ENCODE measurements at places on chromosomes 5 and 9.

DNA sequence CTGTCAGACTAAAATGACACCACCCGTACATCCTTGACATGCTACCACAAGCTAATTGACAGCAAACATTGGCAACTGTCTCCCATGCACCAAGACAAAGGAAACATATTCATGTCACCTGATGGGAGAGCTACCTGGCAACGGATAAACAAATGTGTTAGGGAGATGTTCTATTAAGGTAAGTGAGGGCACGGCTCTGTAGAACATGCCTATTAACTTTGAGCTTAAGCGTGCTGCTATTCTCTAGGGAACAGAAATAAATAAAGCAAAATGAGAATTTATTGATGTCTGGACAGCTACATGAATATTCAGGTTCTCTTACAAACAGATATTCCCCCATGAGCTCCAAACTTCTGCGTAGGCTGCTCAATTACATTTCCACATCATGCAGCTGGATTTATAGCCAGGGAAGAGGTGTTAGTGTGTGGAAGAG lies 361.4 kb upstream of the RFX3 start:
- no peak overlapping the region for H3K4me3 ChIP-seq
- H3K36me3 ChIP-seq: no peaks in the 10 kb centered on the region
- H3K27ac ChIP-seq: no peak overlapping the region
- H3K4me1 ChIP-seq: no peaks in the 10 kb centered on the region
- H3K27me3 ChIP-seq: peaks cover 35% of the 10 kb centered on the region
- DNase-seq: no peak

DNA sequence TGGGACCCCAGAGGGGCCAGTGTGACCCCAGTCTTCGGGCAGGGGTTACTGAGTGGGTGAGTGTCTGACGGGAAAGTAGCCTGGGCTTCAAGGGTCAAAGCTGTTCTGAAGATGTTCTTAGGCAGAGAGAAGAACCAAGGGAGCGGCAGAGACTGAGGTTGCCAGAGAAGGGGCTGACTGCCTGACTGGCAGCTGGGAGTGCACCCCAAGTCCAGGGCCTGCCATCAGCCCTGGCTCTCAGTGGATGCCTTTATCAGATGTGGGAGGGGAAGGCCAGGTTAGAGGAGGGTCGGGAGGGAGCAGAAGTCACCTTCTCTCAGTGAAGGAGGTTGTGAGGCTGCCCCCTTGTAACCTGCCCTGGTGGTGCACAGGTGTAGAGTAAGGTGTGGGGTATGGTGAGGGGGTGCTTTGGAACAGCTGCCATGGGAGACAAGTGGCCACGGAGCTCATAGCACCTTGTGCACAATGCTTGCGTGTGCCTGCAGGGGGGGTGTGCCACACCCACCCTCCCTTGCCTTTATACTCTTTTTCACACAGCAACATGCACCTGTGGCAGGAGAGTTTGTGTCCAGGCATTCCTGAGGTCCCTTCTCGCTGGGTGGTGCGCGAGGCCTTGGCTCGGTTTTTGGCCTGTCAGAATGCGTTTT lies 18.9 kb downstream of the RALGPS1 start:
- H3K27me3 ChIP-seq: no peaks in the 10 kb centered on the region
- no peak overlapping the region for H3K27ac ChIP-seq
- H3K4me1 ChIP-seq: peaks cover 5% of the 10 kb centered on the region
- H3K36me3 ChIP-seq: peaks cover 5% of the 10 kb centered on the region
- no peak for DNase-seq

- peaks cover 15% of the 10 kb centered on the region for H3K4me1 ChIP-seq
- no peak for DNase-seq
- H3K36me3 ChIP-seq: no peaks in the 10 kb centered on the region
- H3K4me3 ChIP-seq: no peak overlapping the region
- H3K27me3 ChIP-seq: peaks cover 67% of the 10 kb centered on the region
Measured at GRCh38 chr9:126617823-126618165, 4.1 kb downstream of the LMX1B start.

DNA sequence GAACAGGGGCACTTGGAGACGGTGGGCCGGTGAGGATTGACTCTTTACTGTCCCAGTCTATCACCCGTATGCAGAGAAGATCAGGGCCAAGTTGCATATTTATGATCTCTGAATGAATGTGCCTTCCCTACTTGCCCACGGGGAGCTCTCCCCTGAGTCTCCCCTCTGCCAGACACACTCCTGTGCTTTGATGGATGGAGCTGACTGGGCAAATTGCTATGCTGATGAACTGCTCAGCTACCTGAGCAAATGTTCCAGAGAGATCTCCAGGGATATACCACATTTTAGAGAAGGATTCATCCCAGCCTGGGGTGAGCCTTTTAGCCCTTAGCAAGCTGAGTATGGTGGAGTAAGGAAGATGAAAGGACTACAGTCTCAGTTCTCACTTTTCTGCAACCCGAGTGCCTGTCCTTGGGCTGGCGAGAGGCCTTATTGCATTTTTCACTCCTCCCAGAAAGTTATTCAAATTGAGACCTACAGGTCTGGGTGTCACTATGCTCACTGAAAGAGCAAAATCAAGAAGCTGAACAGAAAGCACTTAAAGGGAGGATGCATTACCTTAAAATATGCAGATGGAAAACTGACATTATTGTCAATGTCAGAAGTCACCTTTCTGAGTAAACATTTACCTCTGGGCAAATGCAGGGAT lies 526.7 kb upstream of the WWC1 start:
- no peak for DNase-seq
- no peak overlapping the region for H3K4me3 ChIP-seq
- peaks cover 2% of the 10 kb centered on the region for H3K36me3 ChIP-seq
- H3K27ac ChIP-seq: no peak overlapping the region
- no peaks in the 10 kb centered on the region for H3K4me1 ChIP-seq
- peaks cover 5% of the 10 kb centered on the region for H3K27me3 ChIP-seq

DNA sequence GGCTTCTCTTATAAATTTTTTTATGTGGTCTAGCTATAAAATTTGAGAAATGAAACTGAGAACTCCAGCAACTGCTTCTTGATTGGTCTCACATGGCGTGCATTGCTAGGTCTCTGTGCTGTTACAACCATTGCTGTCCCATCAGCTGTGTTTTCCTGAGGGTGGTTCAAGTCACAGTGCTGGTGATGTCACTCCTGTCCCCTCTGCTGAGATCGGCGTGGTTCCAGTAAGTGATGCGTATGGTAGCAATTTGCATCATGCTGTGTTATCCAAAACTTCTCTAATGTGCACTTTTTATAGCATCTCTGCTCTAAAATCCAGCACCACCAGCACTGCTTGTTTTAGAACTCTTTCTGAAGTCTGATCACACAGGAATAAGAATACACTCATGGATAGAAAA lies 112.6 kb upstream of the ZNF608 start:
- no peak overlapping the region for H3K27ac ChIP-seq
- H3K27me3 ChIP-seq: no peaks in the 10 kb centered on the region
- no peak overlapping the region for H3K4me3 ChIP-seq
- DNase-seq: no peak
- H3K36me3 ChIP-seq: no peaks in the 10 kb centered on the region
- H3K4me1 ChIP-seq: no peaks in the 10 kb centered on the region

DNA sequence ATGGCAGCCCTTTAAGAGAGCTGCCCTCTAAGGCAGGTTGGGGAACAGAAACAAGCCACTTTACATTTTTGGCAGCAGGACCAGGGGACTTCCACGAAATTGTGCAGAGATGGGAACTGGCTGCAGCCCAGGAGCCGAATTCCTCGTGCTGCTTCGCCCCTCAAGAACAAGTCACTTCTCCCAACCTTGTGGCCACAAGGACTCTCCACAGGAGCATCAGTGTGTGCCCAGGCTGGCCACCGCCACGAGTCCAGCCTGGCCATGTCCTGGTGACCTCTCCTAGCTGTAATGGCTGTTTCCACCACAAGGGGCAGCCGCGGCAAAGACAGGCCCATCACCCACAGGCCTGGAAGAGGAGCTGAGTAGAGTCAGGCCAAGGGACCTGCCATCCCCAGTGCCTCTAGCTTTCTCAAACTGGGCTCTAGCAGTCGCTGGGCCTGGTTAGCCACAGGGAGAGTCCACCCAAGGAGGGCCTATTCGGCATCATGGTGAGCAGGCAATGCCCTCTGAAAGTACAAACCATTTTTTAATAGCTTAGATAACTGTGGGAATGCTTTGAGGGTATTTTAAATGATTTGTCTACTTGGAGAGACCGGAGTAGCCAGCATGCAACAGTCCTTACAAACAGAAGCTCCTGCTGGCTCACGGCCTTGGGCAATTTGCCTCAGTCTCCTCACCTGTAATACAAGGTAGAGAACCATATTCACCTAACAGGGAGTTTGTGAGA lies 129.0 kb downstream of the COL23A1 start:
- peaks cover 2% of the 10 kb centered on the region for H3K36me3 ChIP-seq
- no peak for DNase-seq

DNA sequence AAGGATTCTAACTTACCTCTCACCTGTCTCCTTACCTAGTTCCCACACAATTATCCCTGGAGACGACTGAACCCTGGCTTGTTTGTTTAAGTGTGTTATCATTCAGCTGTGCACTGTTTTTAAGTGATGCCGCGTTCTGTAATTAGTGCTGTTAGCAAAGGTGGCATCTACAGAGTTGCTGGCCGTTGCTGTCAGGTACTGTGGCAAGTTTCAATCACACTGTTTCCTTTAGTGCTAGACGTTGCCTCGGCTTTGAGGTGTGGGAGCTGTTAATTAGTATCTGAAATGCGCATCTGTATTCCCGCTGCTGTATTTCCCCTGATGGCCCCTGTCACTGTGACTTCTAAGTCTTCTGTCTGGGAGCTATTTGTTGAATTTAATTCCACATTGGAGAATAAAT lies 193.8 kb upstream of the GAS1 start:
- no peak for DNase-seq
- peaks cover 14% of the 10 kb centered on the region for H3K27me3 ChIP-seq
- no peaks in the 10 kb centered on the region for H3K4me1 ChIP-seq

GRCh38 chr9:7003861-7004260 lies 246.1 kb downstream of the KDM4C start:
- no peak for DNase-seq
- H3K4me1 ChIP-seq: peaks cover 3% of the 10 kb centered on the region
- H3K27me3 ChIP-seq: no peaks in the 10 kb centered on the region
- H3K27ac ChIP-seq: no peak overlapping the region
- peaks cover 5% of the 10 kb centered on the region for H3K36me3 ChIP-seq
- no peak overlapping the region for H3K4me3 ChIP-seq

- H3K36me3 ChIP-seq: peaks cover 7% of the 10 kb centered on the region
- peak overlapping the region; percentile 93 for H3K27ac ChIP-seq
- DNase-seq: no peak
- peak overlapping the region; percentile 75 for H3K4me3 ChIP-seq
- peaks cover 26% of the 10 kb centered on the region for H3K4me1 ChIP-seq
- no peaks in the 10 kb centered on the region for H3K27me3 ChIP-seq
Measured at GRCh38 chr5:100890461-100891008, 12.5 kb downstream of the ST8SIA4 start.

- no peak for DNase-seq
- H3K4me3 ChIP-seq: no peak overlapping the region
- H3K36me3 ChIP-seq: peaks cover 2% of the 10 kb centered on the region
- H3K4me1 ChIP-seq: peaks cover 2% of the 10 kb centered on the region
Measured at GRCh38 chr9:130327781-130328348, 62.3 kb downstream of the HMCN2 start.
